ENCODE measurements at places on chromosomes 2 and 18.

- DNase-seq, result peak; percentile 57
These were observed 319.8 kb downstream of the CTNNA2 start for GRCh38 chr2:79832511-79833234.

- no peak for DNase-seq
These were observed 2068.9 kb upstream of the PIK3C3 start for GRCh38 chr18:39886136-39886535.

DNA sequence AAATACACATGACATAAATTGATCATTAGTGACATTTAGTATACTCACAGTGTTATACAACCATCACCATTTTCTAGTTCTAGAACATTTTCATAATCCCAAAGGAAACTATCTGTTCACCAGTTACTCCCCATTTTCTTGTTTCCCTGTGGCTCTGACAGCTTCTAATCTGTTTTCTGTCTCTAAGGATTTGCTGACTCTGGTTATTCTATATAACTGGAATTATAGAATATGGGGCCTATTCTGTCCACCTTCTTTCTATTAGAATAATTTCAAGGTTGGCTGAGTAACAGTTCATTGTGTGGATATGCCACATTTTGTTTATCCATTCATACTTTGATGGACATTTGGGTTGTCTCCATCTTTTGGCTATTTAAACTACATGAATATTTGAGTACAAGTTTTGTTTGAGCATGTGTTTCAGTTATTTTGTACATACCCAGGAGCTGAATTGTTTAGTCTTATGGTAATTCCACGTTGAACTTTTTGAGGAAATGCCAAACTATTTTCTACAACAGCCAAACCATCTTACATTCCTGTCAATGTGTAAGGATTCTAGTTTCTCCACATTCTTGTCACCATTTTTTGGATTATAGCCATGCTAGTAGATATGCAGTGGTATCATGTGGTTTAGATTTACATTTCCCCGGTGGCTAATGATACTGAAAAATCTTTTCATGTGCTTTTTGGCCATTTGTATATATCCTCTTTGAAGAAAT, 20.5 kb downstream of the KIAA1328 start:
- no peak for DNase-seq

GRCh38 chr2:28322981-28323396, 69.7 kb upstream of the FOSL2 start:
- DNase-seq, result no peak

DNA sequence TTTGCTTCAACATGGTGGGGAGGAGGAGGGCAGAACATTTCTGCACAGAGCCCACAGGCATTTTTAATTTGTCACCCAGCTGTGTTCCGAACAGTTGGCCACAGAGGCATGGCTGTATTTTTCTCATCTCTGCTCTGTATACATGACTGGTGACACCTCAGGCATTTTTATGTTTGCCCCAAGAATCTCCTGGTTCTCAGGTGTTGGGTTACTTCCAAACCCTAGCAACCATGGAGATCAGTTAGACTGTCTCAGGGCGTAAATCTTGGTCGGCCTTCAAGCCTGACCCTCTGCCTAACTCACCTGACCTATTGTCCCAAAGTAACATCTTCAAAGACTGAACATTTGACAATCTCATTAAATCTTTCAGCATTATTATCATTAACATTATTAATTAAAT, 100.0 kb downstream of the ABCA12 start:
- DNase-seq, result no peak

- DNase-seq, result no peak
These were observed 89.5 kb downstream of the PXDN start for GRCh38 chr2:1654696-1655374.

GRCh38 chr18:3874125-3874524, 424.2 kb downstream of the TGIF1 start:
- DNase-seq, result no peak

DNA sequence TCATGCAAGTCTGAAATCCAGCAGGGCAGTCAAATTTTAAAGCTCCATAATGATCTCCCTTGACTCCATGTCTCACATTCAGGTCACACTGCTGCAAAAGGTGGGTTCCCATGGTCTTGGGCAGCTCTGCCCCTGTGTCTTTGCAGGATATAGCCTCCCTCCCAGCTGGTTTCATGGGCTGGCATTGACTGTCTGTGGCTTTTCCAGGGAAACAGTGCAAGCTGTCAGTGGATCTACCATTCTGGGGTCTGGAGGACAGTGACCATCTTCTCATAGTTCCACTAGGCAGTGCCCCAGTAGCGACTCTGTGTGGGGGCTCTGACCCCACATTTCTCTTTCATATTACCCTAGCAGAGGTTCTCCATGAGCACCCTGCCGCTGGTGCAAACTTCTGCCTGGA, 220.6 kb upstream of the COPS8 start:
- DNase-seq, result no peak

DNA sequence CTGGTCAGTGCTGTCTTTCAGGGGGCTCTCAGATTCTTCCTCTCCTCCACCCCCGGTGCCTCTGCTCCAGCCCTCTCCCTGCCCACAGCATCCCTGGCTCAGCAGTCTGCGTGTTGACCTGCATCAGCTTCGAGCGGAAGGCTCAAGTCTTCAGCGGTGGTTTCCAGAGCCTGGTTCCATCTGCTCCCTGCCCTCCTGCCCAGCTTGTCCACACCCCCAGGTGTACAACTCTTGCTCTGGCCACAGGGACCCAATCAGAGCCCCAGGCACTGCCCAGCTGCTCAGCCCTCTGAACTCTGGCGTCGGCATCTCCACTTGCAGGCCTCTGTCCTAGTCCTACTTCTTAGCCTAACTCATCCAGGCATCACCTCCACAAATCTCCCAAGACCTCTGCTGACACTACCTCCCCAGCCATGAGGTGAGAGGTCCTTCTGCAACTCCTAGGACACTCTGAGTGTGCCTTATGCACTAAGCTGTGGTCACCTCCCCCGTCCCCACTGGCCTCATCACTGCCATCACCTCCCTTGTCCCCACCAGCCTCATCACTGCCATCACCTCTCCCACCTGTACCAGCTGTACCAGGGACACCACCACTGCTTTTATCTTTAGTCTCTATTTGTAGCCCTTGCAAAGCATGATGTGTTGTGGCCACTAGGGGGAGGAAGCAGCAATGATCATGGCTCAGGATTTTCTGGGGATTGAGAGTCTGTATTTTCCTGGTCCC, 60.9 kb downstream of the EDAR start:
- DNase-seq, result peak; percentile 33

DNA sequence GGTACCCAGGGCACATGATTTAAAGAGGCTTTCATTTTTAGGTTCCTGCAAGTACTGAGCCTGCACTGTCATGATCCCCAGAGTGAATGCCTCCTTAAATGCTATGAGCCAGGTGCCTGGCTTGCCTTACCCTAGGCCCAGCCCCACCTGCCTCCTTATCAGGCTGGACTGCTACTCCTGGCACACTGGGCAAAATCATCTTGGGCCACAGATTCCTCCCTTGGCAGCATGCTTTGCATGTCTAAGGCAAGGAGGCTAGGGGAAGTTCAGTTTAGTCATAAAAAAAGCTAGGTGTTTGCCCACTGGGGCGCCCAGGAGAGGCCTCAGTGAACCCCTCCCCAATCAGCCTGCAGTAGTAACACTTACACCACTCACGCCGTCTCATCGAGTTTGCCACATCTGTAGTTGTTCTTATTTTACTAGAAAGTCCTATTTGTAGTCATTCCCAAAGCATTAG, 45.1 kb downstream of the LBH start:
- DNase-seq, result no peak

DNA sequence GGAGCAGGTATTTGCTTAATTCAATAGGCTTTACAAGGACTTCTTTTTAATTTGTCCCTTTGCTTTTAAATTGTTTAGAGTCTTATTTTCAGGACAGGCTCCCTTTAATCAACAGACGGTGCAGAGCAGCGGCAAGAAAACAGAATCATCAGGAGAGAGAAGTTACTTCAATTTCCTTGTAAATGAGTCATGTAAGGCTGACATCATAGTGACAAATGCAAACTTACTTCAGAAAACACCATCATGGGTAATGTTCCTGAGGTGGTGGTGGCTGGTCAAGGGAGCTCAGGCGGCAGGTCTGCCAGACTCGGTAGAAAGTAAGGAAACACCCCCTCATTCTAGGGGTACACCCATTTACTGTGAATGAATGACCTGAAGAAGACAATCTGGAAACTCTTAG, 395.1 kb downstream of the FBXO15 start:
- no peak for DNase-seq

DNA sequence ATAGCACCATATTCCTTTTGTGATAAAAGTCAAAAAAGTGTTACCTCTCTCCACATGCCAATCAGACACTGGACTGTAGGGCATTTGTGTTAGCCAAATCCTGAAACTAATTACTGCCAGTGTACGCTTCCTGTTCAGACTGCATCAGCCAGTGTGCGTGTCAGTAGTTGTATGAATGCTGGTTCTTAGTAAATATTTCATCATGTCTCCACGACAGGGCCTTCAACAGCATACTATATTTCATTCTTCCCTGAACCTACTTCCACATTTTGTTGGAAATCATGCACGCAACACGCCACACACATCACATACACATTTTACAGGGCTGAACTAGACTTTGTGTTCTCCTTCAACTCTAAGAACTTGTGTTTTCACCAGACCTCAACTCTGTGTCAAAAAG, 77.5 kb downstream of the EPB41L3 start:
- DNase-seq, result no peak

DNA sequence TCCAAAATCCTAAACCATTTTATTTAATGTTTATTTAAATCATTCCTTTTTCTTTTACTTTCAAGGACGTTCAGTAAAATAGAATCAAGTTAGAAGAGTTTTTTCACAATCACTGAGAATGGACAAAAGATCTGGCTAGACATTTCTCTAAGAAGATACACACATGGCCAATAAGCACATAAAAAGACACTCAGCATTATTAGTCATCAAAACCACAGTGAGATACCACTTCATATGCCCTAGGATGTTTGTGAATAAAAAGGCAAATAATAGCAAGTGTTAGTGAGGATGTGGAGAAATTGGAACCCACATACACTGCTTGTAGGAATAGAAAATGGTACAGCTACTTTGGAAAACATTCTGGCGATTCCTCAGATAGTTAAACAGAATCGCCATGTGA, 76.1 kb downstream of the RHBDD1 start:
- no peak for DNase-seq

Data from iPS DF 6.9 (cell line).